ENCODE measurements at places on chromosomes 7 and 10.

GRCh38 chr10:14010101-14010558 is 320.6 kb downstream of the FRMD4A start:
- no peak for DNase-seq

- no peak for DNase-seq
These were observed 816.4 kb downstream of the GRM8 start for GRCh38 chr7:126436213-126436868.

DNA sequence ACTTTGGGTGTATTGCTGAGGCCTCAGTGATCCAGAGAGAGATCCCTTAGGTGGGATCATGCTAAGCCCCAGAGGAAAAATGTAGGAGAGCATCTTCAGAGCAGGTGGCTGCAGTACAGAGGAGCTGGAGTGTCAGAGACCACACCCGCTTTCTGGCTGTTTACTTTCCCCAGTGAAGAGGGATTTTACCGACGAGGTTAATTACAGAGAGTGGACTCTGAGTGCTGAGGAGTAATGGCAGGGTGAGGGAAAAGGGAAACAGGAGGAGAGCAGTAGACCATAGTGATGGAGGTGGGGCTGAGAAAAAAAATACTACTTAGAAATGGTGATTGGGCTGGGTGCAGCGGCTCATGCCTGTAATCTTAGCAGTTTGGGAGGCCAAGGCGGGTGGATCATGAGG is 43.3 kb upstream of the HBP1 start:
- DNase-seq = peak; percentile 37

DNA sequence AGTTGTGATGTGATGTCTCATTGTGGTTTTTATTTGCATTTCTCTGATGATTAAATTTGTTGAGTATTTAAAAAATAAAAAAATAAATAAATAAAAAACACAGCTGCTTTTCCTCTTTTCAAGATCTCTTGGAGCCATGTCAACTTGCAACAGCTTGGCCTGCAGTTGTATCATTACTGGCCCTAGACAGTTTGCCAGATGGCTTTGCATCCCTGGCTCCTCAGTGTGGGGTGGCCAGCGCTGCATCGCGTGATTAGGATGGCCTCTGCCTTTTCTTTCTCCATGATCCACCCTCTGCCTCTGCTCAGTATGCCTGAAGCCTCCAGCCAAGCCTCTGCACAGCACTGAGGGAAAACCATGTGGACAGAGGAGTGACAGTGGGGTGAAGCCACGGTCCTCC is 96.8 kb downstream of the PPP1R3C start:
- no peak for DNase-seq

GRCh38 chr7:4144811-4145510 is 537.1 kb upstream of the FOXK1 start:
- no peak for DNase-seq

DNA sequence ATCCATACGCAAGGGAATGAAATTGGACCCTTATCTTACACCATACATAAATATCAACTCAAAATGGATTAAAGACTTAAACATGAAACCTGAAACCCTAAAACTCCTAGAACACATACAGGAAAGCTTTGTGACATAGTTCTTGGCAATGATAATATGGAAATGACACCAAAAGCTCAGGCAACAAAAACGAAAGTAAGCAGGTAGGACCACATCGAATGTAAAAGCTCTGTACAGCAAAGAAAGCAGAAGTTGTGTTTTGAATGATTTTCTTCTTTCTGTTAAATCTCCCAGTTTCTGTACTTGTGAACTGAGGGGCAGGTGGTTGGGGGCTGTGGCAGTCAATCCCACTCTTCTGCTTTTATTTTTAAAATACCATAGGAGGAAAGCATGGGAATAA is 368.4 kb upstream of the PODXL start:
- DNase-seq = no peak

DNA sequence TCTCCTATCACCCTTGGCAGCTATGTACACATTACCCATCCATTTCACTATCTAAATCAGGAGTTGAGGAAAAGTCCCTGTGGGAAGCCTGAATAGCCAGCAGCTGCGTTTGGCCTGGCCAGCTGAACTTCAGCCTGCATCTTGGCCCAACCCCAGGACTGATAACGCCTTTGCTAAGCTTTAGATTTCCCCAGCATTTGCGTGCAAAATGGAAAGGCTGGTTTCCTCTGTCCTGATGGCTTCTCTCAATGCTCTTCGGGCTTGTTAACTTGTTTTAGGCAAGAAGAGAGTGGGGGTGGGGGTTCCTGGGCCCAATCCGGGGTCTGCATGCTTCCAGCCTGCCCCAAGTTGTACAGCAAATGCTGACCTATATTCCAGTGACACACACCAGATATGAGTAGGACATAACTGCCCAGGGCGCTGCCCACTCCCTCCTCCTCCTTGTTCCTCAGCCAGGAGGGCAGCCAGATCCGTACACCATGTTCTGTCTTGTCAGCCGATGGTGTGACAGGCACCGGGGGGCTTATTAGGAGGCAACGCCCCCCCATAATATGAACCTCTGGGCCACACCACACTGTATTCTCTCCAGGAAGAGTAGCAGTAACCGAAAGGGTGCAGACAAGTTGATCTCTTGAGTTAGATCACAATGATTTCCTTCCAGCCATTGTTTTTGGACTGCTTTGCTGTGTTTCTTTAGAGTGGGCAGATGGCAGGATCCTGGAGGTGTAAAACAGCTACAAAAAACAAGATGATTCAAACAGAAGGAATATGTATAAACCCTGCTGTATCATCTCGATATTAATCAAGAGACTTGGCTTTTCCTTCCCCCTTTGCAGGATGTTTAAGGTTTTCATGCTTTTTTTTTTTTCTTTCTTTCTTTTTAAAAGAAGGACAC is 339.0 kb downstream of the RNLS start:
- no peak for DNase-seq

DNA sequence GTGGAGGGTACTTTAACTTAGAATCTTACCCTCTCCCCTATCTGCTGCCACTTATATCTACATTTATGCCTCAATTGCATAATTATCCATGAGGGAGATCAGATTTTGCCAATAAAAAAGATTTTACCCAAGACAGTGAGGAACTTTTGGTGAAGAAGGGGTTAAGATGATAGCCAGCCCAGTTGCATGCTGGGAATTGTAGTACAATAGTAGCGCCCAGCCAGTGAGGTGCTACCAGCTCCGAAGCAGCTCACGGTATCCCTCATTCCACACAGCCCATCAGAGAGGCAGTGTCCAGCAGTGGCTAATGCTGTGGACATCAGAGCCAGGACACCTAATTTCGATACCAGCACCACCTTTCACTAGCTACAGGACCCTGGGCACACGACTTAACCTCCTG is 5.9 kb upstream of the LGI1 start:
- no peak for DNase-seq

GRCh38 chr10:67837541-67838314 is at the start of gene DNAJC12:
DNAJC12 (minus strand) TSS chr10:67838188; CDS start chr10:67838011, 177 bp downstream.
- peak; percentile 9 for DNase-seq

- no peak for DNase-seq
These were observed 301.0 kb downstream of the LHFPL3 start for GRCh38 chr7:104629408-104629807.

DNA sequence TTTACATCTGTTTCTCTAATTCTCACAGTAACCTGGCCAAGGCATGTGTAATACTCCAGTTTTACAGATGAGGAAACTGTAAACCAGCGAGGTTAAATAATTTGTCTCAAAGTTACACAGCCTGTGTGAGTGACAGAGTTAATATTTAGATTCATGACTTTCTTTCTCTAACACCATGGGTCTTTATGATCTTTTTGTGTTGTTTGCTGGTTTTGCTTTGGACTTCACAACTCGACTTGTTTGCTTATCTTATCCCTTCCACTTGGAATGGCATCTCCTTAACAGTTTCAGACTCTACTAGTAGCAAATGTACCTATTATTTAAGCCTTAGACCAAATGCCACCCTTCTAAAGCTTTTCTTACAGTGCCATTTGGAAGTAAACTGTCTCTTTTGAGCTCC is 34.4 kb downstream of the MXI1 start:
- no peak for DNase-seq

DNA sequence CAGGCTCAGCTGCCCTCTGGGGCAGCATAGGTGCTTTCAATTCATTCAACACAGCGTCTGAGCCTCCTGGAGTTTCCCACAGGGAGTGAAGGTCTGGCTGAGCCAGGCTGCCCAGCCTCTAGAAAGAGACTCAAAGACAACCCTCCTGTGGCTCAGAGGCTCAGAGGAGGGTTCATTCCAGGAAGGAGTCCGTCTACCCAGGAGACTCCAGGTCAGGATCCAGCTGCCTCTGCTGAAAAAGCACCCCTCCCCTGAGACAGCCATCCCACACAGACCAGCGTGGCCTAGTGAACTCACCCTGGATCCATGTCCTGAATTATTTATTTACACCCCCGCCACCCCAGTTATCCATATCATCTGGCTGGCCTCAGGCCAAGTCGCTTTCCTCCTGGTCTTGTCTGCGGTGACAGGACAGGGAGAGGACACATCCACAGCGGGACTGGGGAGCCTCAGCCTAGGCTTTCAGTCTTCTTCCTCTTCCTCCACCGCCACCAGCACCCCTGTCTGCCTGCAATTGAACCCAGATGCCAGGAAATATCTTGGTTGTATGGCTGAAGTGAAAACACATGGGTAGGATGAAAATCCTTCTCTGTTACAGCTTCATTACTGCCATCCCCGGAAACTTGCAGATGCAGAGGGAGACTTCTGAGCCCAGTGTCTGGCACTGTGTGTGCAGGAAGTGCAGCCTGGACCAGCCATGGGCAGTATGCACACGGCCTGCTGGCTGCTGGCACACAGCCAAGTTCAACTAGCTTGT is 44.0 kb upstream of the COL13A1 start:
- no peak for DNase-seq

DNA sequence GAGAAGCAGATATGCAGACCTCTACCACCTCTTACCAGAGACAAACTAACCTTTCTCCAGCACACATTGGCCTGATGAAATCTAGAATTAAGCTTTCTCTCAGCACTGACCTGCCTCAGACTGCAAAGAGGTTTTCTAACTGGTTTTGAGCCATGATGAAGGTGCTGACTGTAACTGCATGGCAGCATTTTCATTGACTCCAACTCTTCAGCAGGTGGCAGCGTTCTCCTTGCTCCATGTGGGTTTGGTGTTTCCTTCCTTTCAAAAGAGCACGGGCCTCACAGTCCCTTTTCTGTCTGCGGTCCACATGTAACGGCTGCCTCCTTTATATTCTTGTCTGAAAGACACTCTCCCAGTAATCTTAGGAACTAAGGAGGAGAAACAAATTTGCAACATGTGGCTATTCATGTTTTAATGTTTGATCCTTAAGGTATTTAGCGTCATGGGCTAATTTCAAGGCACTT is 12.6 kb downstream of the KLLN start:
- peak; percentile 59 for DNase-seq

- peak; percentile 61 for DNase-seq
These were observed 45.6 kb upstream of the SUN1 start for GRCh38 chr7:786472-787255.

GRCh38 chr7:130475776-130476175 is 16.1 kb upstream of the MEST start:
- DNase-seq = no peak

DNA sequence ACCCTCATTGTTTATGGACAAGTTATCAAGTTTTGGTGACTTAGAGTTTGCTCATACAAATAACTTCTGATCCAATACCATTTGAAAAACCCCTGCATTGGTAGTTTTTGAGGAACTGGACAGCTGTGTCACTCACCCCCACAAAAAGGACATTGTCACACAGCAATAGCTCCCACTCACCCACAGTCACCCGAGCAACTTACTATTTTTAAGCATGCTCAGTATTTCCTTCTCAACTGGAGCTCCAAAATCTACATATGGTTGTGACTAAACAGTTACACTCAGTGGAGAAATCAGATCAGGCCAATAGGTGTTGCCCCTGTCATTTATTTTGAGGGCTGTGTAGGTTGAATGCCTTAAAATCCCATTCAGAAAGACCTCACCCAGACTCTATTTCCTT is 165.2 kb upstream of the AUTS2 start:
- no peak for DNase-seq

GRCh38 chr7:15419596-15419995 is 142.2 kb downstream of the AGMO start:
- no peak for DNase-seq

GRCh38 chr7:47787249-47788069 is 160.8 kb downstream of the PKD1L1 start:
- DNase-seq = no peak

DNA sequence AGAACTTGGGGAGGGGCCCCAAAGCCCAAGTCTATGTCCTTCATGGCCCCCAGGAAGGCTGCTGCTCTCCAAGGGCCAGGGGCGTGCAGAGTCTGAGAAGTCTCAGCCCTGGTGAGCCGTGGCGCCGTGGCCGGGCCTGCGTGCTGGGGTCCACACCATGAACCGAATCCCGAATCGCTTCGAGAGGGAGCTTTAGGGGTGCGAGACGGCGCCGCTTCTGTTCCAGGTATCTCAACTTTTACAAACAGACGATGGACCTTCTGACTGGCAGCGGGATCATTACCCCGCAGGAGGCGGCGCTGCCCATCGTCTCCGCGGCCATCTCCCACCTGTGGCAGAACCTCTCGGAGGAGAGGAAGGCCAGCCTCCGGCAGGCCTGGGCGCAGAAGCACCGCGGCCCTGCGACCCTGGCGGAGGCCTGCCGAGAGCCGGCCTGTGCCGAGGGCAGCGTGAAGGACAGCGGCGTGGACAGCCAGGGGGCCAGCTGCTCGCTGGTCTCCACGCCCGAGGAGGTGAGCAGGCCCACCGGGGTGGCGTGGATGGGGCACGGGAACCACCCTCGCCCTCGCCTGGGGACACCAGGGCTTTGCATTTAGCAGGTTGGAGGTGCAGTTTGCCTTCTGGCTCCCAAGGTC is 12.7 kb downstream of the STRA8 start:
- DNase-seq = no peak

DNA sequence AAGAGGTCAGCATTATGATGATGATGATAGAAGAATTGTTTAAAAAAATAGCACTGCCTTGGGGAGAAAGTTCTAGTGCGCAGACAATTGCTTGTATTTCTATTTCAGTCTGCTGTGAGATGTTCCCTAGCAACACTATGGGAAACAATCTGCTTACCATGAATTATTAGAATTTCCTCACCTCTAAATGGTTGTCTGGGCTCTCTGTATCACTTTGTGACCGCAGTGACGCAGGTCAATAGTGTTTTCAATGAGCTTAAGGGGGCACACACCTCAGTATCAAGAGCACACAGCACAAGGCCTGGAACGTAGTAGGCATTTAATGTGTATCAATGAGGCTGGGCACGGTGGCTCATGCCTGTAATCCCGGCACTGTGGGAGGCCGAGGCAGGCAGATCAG is 98.9 kb upstream of the TARP start:
- no peak for DNase-seq

DNA sequence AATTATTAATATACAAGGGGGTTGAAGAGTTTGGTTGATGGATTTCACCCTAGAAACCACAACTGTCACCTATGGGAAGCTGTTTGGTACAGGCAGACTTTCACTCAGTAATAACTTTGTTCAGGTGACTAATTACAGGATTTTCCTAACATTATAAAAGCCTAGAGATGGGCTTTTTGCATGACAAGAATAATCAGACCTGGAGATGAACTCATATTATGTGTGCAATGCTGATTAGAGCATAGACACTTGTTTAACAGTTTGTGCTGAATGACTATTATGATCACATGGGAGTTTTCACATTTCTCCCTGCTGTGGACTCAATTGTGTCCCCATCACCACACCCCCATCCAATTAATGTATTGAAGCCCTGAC is 90.2 kb upstream of the STEAP4 start:
- DNase-seq = no peak
